ENCODE measurements at places on chromosomes 12 and 14.

- DNase-seq: no peak
These were observed 24.5 kb upstream of the ULK1 start for GRCh38 chr12:131869871-131870418.

DNA sequence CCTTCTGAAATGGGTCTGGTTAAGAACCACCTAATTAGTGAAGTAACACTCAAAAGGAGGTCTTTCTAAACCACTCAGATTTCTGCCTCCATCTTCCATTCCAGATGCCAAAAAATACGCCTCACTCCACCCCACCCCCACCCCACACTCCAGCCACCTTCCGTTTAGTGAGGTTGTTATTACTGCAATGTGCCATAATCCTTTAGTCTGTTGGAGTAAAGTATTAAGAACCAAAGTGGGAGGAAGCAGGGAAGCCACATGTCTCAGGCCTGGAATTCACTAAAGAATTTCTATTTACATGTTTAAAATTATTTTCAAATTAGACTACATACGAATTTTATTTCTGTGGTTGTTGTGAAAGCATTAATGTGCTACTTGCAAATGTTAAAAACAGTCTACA, 7.4 kb downstream of the KIF21A start:
- no peak for DNase-seq

DNA sequence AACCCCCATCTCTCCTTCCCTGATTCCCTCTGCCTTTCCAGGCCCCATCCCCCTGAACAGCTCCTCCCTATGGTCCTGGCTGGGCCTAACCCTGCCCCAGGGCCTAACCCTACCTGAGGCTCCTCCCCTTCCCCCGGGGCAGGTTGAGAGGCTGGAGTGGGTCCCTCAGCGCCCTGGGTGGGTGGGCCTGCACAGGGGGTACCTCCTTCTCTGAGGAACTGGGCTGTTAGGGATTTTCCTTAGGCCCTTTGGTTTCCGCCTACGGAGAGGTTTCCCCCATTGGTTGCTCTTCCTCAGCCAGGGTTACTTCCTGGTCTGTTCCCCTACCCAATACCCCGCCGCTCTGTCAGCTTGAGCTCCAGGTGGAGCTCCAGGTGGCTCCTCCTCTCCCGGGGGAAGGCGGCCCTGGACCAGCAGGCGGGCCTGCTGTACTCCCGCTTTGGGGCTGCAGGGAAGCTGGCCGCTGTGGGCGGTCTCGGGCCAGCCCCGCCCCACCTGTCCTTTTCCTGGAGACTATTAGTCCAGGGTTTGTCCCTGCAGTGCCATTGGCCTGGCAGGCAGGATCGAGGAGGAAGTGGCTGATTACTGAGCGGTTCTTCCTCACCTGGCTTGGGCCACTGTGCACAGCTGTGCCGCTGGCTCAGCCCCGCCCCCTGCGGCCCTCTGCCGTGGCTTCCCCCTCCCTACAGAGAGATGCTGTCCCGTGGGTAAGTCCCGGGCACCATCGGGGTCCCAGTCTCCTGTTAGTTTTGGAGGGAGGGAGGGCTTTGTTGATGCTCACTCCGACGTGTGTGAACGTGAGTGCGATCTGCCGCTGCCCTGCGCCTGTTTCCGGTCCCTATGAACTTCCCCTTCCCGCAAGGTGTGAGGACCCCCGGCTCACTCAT, 2.5 kb downstream of the C12orf57 start:
- DNase-seq: peak; percentile 61

GRCh38 chr12:26149968-26150500, 25.2 kb upstream of the BHLHE41 start:
- no peak for DNase-seq

- no peak for DNase-seq
These were observed 76.0 kb upstream of the TMCC3 start for GRCh38 chr12:94726236-94726835.

GRCh38 chr12:105832806-105833205, 305.9 kb downstream of the NUAK1 start:
- DNase-seq: no peak
